ENCODE measurements at places on chromosomes 4 and X.
A peak's percentile ranks its signal among the peaks of the same experiment; 100 is the strongest.

DNA sequence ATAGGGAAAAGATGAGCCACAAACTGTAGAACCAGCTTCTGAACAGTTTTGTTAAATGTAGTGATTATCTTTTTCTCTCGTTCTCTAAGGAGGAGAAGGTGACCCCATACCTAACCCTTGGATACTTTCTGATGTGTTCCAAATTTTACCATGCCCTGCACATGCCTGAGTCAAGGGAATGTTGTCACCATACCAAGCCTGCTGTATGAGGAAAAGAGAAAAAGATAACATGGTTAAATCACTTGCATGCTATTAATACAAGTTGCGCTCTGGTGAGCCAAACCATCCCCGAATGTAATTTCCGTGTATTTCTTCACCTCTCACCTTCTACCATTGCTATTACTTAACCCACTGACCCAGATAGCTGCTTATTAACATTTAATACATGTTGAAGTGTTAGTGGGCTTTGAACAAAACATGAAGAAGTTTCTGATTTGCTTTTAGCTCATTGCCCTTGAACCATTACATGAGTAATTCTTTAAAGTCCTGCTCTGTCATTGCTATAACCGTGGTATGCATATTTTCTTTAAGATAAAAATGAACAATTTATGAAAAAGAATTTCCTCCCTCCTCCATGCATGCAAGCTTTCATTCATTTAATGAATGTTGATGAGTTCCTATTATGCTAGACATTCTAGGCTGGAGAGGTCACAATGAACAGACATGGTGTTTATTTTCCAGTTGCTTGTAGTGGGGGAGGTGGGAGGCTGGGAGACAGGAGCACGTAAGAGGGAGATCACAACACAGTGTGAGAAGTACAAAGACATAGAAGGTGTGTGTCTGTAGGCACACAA is 13.6 kb upstream of the KIT start:
- no peak for DNase-seq

- DNase-seq = no peak
Observed at GRCh38 chrX:15786915-15787314, 3.4 kb upstream of the ZRSR2 start.

DNA sequence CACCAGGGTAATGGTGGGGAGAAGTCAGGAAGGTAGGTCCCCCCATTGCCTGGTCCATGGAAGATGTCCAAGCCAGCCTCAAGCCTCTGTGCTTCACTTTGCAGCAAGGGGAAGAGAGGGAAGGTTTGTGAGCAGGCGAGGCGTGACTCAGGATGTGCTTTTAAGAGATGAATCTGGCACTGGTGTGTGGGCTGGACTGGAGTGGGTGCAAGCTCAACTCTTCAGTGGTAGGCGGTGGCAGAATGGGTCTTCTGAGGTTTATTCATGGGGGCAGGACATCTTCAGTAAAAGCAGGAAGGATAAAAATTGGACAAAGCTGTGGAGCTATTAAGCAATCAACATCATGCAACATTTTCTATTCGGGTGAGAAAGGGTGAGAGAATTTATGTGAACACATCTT is 19.4 kb downstream of the GPM6B start:
- DNase-seq = no peak

DNA sequence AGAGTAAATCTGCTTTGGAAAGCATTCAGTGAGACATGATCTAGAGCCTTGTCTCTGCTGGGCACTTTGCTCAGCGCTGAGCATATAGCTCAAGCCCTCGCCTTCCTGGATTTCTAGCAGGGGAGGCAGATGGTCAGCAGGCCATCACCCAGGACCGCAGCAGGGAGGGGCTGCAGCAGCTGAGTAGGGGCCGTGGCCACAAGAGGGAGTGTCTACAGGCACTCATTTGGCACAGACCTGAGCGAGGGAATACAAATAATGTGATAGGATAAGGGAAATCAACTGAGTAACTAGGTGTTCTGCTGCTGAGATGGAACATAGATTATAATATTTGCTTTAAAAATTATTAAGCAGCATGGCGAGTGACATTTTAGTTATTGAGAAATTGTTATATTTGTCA is 30.2 kb downstream of the OFD1 start:
- DNase-seq = no peak

DNA sequence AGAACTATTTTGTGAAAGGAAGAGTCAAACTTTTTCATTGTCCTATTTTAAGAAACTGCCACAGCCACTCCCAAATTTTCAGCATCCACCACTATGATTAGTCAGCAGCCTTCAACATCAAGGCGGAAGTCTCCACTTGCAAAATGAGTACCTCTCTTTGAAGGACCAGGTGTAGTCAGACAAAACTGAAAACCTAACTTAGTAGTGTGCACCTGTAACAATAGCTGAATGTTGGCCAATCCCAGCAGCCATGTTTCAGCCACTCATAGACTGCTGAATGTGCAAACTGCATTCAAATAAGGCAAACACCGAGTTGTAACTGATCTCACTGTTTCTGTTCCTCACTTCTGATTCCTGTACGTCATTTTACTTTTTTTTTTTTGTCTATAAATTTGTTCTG is 341.1 kb downstream of the IL15 start:
- no peak for DNase-seq

GRCh38 chr4:185730387-185730786 is 81.6 kb downstream of the SORBS2 start:
- no peak for DNase-seq

GRCh38 chr4:180219080-180219479 is 2024.1 kb upstream of the TENM3 start:
- no peak for DNase-seq

- DNase-seq = no peak
Observed at GRCh38 chr4:170979736-170980135, 833.5 kb upstream of the GALNTL6 start.

DNA sequence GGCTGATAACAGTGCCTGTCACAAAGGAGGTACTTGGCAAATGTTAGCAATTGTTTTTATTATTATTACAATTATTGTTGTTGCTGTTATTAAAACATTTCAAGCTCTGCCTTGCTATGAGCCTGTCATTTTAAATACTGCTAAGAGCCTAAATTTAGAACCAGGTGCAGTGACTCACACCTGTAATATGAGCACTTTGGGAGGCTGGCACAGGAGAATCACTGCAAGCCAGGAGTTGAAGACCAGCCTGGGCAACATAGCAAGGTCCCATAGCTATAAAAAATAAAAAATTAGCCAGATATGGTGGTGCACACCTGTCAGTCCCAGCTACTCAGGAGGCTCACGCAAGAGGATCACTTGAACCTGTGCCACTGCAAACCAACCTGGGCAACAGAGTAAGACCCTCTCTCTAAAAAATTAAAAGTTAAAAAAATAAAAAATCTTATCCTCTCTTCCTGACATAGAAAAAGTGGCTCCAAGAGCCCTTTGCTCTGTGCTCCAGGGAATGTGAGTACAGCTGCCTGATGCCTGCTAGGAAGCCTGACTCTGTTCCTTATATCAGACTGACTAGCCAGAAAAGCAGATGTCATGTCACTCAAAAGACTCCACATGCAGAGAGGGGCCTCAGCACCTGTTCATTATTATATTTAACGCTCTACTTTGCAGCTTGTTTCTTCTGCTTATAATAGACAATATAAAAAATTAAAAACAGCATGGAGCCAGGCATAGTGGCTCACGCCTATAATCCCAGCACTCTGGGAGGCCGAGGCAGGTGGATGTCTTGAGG is 234.0 kb downstream of the OPHN1 start:
- no peak for DNase-seq

- DNase-seq = no peak
Observed at GRCh38 chr4:2082627-2083026, 23.5 kb downstream of the NAT8L start.

DNA sequence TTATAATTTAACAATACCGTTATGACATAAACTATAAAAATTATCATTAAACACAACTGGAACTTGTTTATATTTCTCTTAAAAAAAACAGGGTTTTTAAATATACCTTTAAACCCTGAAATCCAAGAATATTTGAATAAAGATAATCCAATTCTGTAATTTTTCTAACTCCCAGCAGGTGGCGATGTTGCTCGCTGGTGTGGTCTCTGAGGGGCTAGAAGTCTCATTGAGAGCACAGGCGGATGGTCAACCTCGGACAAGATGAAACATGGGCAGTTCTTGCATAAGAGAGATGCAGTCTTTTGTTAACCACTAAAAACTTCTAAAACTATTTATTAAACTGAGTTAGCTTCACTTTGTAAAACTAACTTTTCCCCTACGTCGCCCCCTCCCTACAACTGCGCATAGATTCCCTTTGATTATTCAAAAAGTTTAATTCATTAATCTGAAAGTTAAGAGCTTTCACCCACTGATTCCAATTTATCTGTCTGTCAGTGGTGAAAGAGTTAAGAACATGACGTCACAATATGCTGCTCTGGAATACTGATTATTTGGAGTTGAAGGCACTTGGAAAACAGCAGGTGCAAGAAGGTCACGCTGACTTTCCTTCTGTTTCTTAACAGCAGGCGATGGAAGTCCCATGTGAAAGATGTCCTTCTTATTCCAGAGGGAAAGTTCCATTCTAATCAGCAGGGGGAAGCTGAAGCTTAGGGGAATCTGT is 29.5 kb downstream of the DMP1 start:
- DNase-seq = peak; percentile 43

DNA sequence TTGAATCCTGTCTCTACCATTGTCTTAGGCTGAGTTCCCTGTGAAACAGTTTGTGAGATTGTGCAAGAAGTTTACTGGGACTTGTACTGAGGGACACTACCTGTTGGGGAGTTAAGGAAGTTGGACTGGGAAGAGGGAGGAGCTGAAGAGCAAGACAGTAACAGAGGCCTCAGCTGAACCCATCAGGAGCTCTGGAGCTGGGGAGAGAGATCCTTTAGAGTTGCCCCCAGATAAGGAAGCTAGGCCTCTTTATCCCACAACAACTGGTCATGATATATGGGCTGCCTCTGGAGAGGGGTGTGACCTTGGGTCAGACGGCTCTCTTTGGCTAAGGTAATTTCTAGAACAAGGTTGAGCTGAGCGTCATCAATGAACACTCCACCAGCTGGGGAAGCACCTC is 137.8 kb upstream of the SLC4A4 start:
- no peak for DNase-seq

- no peak for DNase-seq
Observed at GRCh38 chr4:108982402-108983185, 219.7 kb upstream of the ETNPPL start.

DNA sequence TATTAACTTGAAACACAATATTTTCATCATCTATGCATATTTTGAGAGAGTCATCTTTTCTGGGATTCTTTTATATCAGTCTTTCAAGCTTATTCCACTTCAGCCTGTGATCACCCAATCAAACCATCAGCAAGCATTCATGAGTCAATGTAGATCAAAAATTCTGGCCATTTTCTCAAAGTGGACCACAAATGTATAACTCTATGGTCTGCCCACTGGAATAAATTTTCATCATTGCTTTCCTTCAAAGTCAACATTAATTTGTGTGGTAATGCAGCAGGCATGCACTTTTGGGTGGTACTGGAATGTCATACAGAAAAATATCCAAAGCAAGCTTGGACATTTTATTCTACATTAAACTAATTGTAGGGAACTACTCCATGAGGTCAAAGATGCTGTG is 1013.0 kb downstream of the STIM2 start:
- no peak for DNase-seq

GRCh38 chr4:19683426-19683825 is 568.3 kb upstream of the SLIT2 start:
- no peak for DNase-seq
